ENCODE measurements at places on chromosomes 6 and 20. TPM values are rescaled to one million over a fixed set of nuclear protein-coding genes. Genes with fewer than 3 reads are reported as not detected.

The FAM83C gene
- not detected for total RNA-seq

DNA sequence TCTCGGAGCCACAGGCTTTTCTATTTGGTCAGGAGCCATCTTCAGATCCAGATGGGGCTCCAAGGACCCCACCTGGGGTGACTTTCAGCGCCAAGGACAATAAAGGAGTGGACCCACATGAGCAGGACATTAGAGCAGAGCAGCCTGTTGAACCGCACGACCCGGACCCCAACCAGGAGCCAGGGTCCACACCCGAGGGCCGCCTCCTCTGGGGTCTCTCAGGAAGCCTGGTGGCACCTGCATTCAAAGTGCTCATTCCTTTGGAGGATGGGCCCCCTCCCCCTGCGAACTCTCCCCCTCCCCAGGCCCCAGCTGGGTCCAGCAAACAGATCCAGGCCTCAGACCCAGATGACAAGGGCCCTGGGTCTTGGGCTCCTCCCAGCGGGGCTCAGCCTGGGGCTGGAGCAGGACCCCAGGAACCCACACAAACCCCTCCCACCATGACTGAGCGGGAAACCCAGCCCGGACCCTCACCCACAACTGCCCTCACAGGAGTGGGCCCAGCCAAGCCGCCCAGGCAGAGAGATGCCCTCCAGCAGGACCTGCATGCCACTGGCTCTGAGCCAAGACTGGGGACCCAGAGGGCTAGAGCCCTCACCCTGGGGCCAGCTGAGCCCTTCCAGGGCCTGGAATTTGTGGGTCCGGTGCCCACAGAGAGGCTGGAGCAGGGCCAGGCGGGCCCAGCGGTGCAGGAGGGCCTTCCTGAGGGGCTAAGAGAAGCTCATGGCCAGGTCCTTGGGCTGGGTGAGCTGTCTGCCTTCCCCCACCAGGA lies 23.9 kb downstream of the RAB44 start:
- DNase-seq = peak; percentile 53

DNA sequence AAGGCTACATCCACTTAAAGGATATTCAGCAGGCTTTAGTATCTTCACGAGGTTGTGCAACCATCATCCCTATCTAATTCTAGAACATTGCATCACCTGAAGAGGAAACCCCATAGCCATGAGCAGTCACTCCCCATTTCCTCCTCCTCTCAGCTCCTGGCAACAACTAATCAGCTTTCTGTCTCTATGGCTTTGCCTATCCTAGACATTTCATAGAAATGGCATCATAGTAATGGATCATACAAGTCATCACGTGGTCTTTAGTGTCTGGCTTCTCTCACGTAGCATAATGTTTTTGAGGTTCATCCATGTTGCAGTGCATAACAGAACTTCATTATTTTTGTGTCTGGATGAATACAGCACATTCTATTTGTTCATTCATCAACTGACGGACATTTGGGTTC lies 20.5 kb downstream of the SNAI1 start:
- no peak for DNase-seq

DNA sequence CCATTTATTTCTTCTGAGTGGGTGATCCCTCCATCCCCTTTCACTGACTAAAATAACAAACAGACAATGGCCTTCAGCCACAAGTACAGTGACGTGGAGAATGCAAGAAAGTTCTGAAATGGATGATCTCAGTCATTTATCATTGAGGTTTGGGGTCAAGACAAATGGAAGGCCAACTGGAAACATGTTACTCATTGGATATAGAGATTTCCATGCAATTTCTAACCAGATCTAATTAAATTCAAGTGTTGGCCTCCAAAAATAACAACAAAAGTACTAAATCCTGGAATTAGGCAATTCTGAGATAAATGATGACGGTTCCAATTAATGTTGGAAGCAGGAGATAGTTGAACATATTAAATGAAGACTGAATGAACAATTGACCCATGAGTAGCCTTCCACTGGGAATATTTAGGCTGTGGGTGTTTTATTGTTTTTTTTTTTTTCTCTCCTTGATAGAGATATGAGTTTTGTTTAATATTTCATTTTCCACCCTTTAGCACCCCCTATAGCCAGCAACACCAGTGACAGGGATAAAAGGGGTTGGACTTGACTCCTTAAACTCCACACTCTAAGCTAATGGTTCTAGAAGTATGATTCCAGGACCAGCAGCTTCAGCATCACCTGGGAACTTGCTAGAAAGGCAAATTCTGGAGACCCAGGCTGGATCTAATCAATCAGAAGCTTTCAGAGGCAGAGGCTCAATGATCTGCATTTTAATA lies 112.8 kb downstream of the BCAS1 start:
- no peak for DNase-seq

- no peak for DNase-seq
Observed at GRCh38 chr20:8438748-8439147, 306.7 kb downstream of the PLCB1 start.

DNA sequence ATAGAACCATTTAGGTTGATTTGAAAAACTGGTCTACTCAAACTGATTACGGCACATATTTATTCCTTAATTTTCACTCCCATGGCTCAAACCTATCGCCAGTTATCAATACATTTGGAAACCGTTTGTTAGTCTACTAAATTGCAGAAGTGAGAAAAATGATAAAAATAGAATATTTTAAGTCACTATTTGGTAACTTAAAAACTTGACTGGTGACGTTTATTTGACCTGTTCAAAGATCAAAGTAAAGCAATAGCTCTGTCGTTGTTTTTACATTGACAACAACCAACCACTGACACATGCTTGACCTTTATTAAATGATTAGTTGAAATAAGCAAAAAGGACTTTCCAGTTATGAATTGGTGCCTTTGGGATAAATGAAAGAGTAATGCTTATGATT lies 402.9 kb upstream of the MAP3K7 start:
- DNase-seq = no peak

DNA sequence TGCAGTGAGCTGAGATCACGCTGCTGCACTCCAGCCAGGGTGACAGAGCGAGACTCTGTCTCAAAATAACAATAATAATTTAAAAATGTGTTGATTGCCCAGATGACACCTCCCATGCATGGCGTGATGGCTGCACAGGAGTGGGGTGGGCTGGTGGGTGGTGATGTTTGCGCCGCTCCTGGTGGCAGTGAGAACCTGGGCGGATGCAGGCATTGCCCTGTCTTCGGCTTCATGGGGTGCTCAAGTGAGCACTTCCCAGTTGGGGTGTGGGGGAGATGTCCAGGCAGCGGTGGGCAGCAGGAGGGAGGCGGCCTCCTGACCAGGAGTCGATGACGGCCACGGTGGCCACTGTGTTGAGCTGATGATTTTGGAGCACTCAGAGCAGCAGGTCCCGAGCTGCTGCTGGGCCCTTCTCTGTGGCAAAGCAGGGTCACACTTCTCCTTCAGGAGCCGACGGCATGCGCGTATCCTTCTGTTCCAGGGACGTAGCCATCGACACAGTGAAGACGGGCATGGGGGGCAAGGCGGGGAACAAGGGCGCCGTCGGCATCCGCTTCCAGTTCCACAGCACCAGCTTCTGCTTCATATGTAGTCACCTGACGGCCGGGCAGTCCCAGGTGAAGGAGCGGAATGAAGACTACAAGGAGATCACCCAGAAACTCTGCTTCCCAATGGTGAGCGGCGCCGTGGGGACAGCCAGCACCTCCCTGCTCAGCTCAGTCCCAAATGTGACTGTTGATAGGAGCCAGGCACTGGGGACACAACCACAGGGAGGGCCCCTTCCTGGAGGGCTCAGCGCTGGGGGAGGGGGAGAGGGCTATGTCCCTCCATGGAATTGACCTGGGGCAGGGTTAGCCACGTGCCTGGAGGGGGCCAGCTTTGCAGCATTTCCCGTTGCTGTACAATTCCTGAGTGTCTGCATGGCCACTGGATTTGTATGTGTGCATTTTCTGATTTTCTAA lies 89.7 kb downstream of the SYNJ2 start:
- no peak for DNase-seq

DNA sequence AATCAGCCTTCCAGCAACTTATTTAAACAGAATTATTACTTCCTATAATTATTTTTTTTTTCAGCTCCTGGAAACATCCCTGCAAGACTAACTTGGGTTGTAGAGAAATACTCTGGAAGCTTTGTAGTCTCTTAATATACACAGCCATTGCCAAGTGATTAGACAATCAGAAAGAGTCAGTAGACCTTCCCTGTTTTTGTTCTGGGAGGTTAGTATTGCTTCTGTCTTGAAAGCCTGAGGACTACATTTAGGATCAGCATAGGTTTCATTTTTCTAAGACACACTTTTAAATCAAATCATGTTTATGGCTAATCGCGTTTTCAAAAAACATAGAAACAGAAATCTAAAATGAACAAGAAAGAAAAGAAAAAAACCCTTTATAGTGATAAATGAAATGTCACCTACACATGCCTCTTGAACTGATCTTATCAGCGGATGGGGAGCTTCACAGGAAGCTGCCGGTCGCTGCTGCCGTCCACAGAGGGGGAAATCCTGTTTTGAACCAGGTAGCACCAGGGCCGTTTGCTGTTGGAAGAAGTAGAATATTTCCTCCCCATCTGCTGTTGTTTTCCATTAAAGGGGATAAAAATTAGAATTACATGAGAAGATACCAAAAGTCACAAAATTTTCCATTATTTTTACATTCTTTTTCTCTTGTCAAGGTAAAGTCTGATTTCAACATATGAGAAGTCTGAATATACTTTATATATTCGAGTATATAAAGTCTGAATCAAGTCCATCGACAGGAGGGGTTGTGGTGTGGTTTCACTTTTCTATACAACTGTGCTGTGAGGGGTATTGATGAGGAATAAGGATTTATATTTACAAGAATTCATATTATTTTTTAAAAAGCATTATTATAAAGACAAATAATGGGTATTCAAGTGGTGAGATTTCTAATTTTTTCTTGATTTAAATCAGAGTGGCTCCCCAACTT lies 94.6 kb downstream of the ARMC2 start:
- DNase-seq = no peak

- no peak for DNase-seq
Observed at GRCh38 chr6:122806291-122806690, 17.2 kb downstream of the SMPDL3A start.

DNA sequence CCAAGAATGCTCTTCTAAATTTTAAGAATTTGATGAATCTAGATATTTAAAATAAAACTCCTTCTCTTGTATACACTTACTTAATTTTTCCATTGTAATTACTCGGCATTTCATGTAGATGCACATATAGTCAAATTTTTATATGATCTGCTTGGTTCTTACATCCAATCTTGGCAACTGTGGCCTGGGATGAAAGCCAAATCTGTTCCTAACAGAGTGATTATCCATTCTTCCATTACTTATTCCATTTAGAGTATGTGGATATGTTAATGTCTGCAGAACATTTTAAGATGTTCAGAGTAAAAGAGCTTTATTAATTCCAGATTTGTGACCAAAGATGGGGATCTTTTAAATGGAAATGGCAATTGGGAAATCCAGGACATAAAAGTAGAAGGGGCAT lies 144.1 kb upstream of the PDE7B start:
- DNase-seq = no peak

GRCh38 chr6:164069350-164069990 lies 655.0 kb downstream of the QKI start:
- peak; percentile 88 for DNase-seq

- DNase-seq = no peak
Observed at GRCh38 chr20:503048-503737, 40.4 kb downstream of the CSNK2A1 start.

DNA sequence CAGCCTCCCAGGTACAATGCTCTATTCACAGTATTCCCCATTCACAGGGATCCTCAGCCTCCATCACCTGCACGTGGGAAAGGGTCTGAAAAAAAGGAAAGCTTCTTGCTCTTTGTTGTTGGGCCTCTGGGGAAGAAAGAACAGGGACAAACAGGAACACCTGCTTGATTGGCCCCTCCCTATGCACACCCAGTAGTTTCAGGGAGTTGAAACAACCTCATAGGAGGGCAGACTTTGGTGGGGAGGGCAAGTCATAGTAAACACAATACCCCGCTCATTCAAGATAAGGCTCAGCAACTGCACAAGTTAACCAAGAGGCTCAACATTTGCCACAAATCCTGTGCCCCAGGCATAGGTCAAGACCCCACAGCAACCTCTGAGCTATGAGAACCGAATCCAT lies 1.7 kb downstream of the GHRH start:
- no peak for DNase-seq

DNA sequence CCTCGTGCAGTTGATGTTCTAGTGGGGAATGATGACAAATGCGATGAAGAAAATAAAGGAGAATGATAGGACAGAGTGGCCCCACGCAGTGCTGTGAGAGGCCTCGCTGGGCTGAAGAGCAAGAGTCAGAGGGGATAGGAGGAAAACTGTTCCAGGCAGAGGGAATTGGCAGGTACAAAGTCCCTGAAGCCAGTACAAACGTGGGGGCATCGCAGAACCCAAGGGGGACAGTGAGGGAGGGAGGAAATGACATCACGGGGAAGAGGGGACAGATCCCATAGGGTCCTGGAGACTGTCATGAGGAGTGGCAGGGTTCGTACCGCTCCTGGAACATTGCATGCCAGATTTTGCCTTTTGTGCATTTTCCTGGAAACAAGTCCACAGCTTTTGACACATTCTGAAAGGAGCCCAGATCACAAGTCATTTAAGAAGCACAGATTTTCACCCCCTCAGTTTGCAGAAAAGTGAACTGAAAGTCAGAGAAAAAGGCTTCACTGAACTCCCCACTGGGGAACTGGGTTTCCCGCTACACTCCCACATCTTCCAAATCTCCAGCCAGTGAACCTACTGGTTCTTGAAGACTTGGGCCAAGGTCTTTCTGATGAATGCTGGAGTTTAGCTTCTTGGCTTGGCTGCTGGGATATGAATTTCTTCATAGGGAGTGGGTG lies 77.0 kb downstream of the SULF2 start:
- DNase-seq = no peak

DNA sequence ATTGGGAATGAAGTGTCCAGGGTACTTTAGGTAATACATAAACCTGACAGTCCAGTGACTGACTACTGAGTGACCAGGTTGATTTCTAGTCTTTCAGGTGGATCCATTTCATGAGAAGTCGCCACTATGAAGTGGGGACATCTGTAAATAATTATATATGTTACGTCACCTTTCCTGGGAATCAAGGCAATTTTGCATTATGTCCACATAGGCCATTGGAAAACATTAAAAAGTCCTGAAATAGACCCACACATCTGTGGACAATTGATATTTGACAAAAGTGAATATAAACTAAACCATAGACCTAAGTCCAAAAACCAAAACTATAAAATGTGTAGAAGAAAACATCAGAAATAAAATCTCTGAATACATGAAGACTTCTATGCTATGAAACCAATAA lies 231.5 kb downstream of the C6orf118 start:
- DNase-seq = no peak

Measured in cardiac septum (tissue), 1 donor.